H1 (cell line): ENCODE measurements at places on chromosomes 1 and 21. TPM values are rescaled to one million over a fixed set of nuclear protein-coding genes. Genes with fewer than 3 reads are reported as not detected.

SUSD4 gene
- polyA plus RNA-seq: 5.2 and 6.6 TPM in 2 replicates

TLCD4 gene
- polyA plus RNA-seq: 0.30 and 0.79 TPM in 2 replicates

DNA sequence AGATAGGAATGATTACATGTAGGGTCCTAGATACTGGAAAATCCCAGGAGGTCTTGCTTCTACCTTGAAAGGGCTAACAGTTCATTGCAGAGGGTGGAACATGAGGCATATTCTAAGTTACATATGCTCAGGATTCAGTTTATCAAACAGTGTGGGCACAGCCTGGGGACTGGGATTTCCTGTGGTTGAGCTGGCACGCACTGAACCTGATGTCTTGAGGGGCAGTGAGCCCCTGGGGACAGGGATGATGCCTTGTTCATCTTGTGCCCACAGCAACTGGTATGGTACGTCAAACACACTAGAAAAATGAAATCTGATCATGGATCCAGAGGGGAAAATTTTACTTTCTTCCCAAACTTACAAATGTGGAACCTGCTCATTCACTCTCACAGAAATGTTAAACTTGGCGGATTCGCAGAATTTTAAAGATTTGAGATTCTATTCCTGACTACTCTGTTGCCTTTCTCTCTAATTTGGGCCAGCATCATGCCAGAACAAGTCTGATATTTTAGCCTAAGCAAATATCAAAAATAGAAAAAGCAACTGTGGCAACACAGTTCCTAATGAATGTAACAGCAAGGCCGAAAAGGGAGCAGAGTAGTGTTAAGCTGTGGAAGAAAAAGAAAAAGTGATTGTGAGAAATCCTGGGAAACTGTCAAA, 68.2 kb upstream of the COL24A1 start:
- DNase-seq: no peak

DNA sequence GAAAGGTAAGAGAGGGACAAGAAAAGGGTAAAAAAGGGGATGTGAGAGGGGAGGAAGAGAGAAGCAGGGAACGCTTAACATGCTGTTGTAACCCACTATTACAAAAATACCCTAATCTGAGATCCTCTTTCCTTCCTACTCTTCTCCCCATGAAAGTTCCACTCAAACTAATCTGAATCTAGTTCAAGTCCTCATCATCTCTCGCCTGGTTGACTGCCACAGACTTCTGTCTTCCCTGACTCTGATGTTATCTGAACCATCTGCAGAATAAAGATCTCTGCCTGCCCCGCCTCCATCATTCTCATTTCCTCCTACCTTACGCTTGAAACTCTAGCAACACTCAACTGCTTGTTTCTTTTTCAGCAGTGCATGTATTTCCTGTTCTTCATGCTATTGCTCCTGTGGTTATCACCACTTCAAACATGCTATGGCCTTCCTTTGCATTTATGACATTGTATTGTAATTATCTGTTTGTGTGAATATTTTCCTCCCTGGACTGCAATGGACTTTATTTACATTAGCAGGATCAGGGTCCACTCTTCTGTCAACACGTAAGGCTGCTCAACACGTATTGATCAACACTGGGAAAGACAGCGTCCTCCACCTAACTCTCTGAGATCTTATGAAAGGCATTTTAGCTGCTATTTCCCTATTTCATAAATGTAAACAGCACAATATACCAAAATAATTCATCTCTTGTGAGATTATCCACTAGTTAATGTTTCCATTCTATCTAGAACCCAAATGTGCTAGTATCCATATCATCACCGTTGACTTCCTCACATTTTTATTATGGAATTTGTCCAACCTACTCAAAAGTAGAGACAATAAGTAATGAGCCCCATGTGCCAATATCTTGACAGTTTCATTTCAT, 215.5 kb upstream of the USP25 start:
- no peak for DNase-seq
